ENCODE measurements at places on chromosomes 3 and 15.

- peak; percentile 93 for DNase-seq
Observed at GRCh38 chr3:12810013-12810780, 13.7 kb downstream of the CAND2 start.

DNA sequence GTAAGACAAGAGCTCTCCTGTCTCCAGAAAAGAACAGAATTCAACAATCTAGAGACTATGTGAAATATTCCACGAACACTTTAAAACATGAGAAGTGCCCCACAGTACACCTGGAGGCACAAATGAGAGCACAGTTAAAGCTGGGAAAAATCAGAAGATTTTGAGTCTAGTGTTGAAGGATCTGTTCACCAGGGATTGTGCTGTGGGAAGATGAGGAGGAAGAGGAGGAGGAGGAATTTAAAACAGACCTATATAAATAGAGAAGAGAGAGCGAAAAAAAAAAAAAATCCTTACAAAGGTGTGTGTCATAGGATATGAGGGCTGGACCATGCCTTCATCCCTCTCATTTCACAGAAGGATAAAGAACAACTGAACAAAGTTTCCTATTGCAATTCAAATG, 361.0 kb upstream of the SEMA6D start:
- DNase-seq: no peak

GRCh38 chr15:74490339-74490689, 29.4 kb upstream of the UBL7 start:
- no peak for DNase-seq

DNA sequence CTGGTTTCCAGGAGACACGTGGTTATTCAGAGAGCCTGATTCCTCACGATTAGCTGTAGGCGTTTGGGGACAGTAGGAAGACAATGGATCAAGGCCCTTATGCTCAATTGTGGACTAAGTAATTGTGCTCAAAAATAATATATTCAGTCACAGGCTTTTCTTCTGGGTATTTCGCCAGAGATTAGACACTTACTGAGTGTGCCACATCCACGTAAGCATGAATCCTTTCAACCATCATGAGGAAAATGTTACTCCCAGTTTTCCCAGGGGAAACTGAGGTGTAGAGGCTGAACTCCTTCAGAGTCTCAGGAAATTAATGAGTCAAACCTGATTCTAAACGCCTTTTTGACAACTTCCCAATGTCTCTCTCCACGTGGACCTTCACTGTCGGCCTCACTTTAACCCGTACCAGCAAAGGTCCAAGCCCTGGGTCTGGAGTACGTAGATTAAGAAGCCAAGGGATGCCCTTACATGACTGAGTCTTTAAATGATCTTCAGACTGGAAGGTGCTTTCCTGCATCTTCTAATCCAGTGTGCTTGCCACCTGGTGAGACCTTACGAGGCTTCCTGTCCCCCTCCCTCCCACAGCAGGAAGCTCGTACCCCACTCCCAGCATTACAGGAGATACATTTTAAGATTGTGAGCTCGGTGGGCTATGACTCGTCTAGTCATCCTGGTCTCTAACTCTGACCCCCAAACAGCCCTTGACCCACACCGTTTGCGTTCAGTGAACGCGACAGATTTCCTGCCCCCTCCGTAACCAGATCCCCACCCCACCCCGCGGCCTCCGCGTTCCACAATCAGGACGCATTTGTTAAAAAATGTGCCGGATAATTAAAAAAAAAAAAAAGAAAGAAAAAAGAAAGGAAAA, 1.7 kb downstream of the PKM start:
- peak; percentile 19 for DNase-seq

DNA sequence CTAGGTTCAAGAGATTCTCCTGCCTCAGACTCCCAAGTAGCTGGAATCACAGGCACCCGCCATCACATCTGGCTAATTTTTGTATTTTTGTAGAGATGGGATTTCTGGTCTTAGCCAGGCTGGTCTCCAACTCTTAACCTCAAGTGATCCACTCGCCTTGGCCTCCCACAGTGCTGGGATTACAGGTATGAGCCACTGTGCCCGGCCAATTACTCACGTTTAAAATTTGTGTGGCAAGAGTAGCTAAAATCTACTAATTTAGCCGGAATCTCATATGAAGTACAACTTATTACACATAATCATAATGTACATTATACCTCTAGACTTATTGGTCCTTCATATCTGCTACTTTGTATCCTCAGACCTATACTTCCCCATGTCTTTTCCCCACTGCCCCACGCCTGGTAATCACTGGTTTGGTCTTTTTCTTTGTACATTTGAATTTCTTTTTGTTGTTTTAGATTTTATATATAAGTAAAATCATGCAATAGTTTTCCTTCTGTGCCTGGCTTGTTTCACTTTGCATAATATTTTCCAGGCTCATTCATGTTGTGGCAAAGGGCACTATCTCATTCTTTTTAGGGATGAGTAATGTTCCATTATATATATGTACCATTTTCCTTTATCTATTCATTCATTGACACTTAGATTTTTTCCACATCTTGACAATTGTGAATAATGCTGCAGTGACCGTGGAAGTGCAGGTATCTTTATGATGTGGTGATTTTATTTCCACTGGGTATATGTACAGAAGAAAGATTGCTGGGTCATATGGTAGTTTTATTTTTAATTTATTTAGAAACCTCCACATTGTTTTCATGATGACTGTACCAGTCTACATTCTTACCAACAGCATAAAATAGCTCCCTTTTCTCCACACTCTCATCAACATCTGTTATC, 605.0 kb upstream of the CBLB start:
- no peak for DNase-seq

- DNase-seq: no peak
Observed at GRCh38 chr3:122618614-122619013, 41.2 kb downstream of the PARP15 start.

GRCh38 chr15:85804481-85805170, 9.9 kb upstream of the KLHL25 start:
- no peak for DNase-seq

DNA sequence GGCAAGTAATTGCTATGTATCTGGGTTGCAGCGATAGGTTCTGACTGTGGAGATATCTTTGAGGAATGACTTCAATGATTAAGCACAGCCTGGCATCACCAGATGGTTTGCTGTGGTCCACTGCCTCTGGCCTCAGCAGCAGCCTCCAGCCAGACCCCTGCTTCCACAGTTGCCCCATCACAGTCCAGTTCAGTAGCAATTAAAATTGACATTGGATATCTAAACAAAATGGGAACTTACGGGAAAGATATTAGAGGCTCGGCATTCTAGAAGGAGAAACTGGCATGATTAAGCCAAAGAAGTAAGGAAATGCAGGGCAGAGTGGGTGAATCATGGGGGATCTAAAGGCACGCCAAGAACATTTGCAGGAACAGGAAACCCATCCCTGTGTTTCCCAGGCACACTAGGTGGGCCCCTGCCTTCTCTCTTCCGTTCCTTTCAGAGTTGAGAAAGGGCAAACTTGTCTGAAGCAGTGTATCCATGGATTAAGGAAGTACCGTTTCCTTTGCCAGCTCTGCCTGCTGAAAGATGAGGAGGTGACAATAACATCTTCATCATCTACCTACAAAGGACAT, 36.3 kb upstream of the SH3BP5 start:
- DNase-seq: no peak

DNA sequence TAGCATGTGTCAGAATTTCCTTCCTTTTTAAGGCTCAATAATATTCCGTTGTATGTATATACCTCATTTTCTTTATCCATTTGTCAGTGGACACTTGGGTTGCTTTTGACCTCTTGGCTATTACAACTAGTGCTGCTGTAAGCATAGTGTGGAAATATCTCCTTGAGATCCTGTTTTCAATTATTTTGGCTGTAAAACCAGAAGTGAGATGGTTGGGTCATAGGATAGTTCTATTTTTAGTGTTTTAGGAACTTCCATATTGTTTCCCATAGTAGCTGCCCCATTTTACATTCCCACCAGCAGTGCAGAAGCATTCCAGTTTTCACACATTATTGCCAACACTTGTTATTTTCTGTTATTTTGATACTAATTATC, 70.4 kb upstream of the C15orf39 start:
- DNase-seq: no peak

- no peak for DNase-seq
Observed at GRCh38 chr3:149369991-149370866, 7.2 kb downstream of the TM4SF1 start.

DNA sequence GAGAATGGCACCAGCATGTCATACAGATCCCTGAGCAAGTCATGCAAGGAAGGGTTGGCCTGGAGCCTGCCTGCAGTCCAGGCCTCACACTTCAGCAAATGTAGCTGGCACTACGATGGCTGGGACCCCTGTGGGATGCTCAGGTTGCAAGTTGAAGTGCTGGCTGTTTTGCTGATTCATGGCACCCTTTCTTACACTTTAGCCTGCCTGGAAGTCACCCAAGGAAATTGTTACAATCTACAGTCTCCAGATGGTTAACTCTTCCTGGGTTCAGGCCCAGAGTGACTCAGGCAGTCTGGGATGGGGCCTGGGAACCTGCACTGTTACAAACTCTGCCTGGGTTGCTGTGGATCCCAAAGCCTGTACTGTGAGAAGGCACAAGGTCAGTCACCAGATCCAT, 91.0 kb upstream of the SLC6A11 start:
- no peak for DNase-seq

DNA sequence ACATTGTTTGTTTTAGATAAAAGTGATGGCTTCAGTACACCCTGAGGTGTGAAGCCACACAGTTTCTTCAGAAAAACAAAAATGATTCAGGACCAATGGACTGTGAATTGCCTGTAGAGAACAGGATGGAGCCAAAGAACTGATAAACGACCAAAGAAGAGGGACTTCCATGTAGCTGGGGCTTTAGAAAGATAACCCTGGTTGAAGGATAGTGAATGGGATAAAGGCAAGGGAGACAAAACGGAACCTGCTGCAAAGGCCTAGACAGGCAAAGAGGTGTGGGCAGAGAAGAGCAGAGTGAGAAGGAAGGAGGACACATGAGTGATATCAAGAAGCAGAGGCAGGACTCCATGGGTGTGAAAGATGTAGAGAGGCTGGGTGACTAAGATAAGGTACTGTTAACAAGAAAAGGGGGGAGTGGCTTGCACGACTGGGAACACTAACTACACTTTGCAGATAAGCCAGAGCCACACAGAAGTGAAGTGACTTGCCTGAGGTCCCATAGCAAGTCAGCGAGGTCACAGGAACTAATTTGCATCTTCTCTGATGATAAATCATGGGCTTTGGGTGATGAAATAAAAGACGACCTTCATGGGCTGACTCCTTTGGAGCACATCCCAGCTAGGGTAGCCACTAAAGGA, 44.3 kb downstream of the RAB6B start:
- DNase-seq: no peak

DNA sequence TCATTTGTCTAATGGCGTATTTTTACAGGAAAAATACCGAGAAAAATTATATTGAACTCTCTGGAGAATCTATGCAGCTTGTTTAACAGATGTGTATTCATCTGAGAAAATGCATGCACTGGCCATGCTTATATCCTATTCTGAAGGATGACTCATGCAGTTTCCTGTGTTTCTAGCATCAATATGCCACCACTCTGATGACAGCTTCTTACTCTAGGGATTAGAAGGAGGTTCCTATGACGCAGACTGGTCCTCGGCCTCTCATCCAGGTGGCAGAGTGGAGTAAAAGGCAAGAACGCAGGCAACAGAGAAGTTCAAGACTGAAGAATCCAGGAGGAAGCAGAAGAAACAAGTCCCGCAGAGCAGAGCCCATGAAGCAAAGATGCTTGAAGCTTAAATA, 910.0 kb upstream of the ROBO1 start:
- no peak for DNase-seq

DNA sequence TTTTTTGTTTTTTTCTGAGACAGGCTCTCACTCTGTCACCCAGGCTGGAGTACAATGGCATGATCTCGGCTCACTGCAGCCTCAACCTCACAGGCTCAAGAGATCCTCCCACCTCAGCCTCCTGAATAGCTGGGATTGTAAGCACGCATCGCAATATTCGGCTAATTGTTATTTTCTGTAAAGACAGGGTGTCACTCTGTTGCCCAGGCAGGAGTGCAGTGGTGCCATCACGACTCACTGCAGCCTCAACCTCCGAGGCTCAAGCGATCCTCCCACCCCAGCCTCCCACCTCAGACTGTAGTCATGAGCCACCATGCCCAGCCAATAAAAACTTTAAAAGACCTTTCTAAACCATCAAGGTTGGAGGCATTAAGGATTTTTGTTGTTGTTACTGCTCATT, 57.4 kb upstream of the TFRC start:
- no peak for DNase-seq

GRCh38 chr3:64259636-64260035, 34.4 kb upstream of the PRICKLE2 start:
- DNase-seq: no peak

DNA sequence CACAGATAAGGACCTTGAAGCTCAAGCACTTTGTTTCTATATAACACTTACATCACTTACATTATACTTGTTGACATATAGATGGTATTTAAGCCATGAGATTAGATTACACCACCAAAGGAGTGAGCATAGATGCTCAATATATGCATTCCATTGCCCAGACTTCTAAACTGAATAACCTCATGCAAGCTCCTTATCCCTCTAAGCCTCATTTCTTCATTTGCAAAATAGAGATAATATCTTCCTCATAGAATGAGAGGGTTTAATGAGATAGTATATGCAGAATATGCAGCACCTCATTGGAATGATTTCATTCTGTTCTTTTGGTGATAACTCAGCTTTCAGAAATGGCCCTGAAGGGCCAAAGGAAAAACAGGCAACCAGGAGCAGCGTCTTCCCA, 18.5 kb downstream of the NLGN1 start:
- no peak for DNase-seq

DNA sequence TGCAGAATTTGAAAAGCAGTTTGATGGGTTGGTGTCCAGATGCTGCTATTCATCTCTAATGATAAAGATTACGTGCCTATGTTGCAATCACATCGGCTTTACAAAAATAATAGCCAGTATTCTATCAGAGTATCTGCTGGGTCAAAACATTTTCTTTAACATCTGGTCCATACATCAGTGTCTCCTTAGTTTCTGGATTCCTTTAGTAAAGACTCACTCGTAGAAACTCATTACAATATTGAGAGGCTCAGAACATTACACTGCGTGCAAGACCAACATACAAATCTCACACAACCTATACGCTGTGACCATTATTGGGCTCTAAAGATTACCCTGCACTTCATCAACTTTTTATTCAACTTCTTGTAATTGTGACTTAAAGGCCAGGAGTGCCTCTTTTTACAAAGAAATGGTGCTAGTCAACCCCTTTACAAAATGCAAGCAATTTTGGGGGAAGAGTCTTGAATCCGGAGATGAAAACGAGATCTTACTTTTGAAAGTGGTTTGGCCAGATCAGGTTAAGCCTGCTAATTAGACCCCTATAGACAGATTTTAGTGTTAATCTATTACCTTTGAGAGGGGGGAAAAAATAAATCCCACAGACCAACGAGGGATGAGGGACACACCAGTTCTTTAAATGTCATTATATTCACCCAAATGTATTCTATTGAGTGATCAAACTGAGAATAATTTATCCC, 2.9 kb downstream of the TRA2B start:
- DNase-seq: no peak

GRCh38 chr3:160226026-160226907, 1.0 kb downstream of the C3orf80 start:
- DNase-seq: peak; percentile 76

GRCh38 chr15:59247364-59247763, 40.7 kb downstream of the LDHAL6B start:
- peak; percentile 56 for DNase-seq
